DMS79 (cell line): ENCODE measurements at places on chromosomes 12 and 14.

- DNase-seq = no peak
These were observed 4.7 kb downstream of the VSIG10 start for GRCh38 chr12:118098911-118099671.

- no peak for DNase-seq
These were observed 11.2 kb upstream of the PXN start for GRCh38 chr12:120276734-120277133.

DNA sequence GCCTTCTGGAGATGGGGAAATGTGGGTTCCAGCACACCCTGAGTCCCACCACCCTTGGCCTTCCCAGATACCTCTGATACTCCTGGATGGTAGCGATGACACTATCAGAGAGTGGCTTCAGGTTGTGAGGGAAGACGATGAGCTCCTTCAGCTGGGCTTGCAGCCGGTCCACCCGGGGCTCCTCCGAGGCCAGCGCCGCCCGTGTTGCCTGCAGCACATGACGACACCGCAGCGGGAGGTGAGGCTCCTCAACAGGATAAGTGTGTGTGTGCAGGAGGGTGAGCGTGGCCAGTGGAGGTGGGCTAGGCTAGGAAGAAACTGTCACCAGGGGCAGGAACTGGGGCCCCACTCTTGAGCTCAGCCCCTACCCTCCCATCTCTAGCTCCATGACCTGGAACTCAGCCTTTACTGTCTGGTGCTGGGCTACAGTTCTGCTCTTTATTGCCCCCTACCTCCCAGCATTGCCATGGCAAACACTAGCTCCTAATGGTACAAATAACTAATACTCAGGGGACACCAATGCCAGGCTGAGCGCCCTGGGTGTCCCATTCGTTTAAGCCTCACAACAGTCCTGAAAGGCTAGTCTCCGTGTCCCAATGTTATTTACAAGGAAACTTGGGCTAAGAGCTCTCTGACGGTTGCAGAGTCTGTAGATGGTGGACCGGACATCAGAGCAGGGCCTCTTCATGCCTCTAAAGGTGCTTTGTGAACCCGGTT is 64.1 kb downstream of the SYNE3 start:
- DNase-seq = no peak

- no peak for DNase-seq
These were observed 148.4 kb downstream of the ALG10B start for GRCh38 chr12:38465020-38465419.

DNA sequence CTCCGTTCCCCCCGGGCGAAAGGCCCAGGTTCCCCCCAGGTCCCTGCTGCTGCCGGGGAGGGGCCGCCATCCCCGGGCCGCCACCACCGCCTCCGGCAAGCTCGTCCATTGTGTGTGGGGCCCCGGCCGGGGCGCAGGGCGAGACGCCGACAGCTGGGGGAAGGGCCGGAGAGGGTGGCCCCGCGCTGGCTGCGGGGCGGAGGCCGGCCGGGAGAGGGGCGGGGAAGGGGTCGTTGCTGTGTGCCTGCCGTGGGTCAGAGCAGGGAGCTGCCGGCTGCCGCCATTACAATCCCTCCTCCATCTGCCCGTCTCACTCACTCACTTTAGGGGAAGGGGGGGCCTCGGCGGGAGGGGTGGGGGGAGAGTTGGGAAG is at the start of gene STRN3:
TSS of gene STRN3 (minus strand) at position 303 of the 373 bp plus-strand sequence. CDS start at position 109, 194 bp downstream.
- DNase-seq = no peak

- DNase-seq = no peak
These were observed 1.5 kb downstream of the VPS37B start for GRCh38 chr12:122894193-122895121.

GRCh38 chr14:95196826-95197545 is 39.7 kb upstream of the DICER1 start:
- DNase-seq = no peak

- no peak for DNase-seq
These were observed 46.2 kb upstream of the DIP2B start for GRCh38 chr12:50458606-50459005.

GRCh38 chr14:54550514-54550913 is 16.4 kb upstream of the SAMD4A start:
- no peak for DNase-seq

DNA sequence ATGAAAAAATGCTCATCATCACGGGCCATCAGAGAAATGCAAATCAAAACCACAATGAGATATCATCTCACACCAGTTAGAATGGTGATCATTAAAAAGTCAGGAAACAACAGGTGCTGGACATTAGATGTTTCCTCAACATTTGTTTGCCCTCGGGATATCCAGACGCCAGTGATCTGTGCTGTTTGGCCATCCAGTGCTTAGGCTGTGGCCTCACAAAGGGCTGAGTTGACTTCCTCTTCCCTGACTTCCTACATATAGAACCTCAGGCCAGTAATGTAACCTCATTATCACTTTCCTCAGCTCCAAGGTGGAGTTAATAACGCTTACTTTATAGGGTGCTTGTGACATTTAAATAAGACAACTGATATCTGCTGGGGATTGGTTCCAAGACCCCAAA is 51.8 kb downstream of the SLC15A5 start:
- DNase-seq = no peak

DNA sequence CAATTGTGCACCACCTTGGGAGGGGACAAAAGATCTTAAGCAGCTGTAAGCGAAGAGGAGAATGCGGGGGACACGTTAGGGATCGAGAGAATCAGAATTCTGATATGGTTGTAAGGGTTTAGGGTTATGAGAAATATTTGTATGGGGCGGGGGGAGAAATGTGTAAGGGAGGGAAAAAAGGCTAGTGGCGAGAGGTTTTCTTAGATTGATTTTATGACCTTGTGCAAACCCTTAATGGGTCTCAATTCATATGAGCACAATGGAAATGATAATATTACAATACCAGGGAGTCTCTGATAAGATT is 396 bp downstream of the NDUFA9 start:
- DNase-seq = peak; percentile 27

DNA sequence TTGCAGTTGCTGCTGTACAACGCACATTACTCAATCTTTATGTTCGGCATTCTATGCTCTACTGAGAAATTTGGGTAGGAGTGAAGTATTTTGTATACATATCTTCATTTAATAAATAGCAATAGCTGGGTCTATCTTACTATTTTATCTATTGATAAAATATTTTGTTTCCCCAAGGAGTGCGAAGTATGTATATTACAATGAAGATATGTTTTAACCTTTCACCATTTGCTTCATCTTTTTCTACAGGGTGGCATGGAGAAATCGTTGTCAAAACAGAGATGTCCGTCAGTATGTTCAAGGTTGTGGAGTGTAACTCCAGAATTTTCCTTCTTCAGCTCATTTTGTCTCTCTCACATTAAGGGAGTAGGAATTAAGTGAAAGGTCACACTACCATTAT is 4.7 kb downstream of the LYZ start:
- DNase-seq = no peak

- no peak for DNase-seq
These were observed 71.1 kb downstream of the TBC1D30 start for GRCh38 chr12:64895526-64895925.

GRCh38 chr12:1496162-1496900 is 98.0 kb downstream of the FBXL14 start:
- no peak for DNase-seq
